DMS 273 treated with DMSO at 0.1 percent for 48 hours (cell line): ENCODE measurements at places on chromosomes 4 and X.

DNA sequence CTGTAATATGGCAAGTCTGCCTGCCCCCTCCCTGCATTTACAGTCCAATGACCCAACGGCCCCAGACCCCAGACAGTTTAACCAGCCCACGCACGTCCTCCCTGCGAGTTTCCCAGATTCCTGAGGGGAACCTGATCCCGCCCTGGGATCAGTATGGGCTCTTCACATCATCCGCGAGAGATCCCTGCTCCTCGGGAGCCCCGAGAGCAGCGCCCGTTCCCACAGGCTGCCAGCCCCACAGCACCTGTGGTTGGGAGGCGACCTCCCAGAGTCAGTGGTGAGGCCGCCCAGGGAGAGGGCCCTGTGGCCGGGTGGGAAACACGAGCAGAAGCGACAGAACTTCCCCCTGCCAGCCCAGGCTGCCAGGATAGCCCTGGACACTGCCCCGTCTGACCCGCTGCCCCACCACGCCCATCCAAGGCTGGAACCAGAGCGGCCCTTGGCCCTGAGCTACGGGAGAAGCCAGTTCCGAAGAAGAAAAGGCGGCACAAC lies 32.8 kb downstream of the TSC22D3 start:
- no peak for DNase-seq

GRCh38 chr4:21320034-21320433 lies 619.8 kb downstream of the PACRGL start:
- DNase-seq = no peak

DNA sequence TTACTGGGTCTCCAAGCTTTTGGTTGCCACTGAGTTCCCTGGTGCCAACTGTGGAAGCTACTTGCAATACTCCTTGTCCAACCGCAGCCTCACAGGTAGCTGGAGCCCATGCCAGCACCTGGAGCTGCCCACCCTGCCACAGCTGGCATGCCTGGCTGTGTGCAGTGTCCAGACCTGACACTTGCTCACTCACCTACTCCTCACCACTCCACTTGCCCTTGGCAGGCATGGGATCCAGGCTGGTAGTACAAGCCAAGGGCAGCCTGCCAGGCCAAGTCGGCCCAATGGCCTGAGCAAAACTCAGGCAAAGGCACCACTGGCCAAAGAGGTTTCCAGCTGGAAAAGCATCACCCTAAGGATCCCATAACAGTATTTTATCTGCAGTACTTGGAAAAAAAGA lies 246.3 kb downstream of the PDGFC start:
- no peak for DNase-seq

GRCh38 chr4:6674500-6675149 lies 19.1 kb upstream of the S100P start:
- no peak for DNase-seq

DNA sequence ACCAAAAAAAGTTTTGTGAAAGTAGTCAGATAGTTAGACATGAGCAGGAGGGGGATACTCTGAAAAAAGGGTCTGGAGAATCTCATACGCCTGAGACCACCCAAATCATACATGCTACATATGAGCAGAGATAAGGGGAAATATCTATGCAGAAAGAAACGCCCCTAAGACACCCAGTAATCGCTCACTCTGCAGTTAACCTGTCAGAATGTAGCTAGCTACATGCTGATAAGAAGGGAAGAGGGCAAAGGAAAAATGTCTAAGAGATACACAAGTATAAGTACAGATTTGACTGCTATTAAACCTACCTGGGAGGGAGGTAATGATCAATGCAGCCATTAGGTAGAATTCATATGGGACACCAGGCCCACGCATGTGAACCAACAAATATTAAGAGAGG lies 1159.5 kb upstream of the PCDH10 start:
- no peak for DNase-seq

GRCh38 chr4:38752372-38752940 lies 30.3 kb downstream of the TLR10 start:
- no peak for DNase-seq

GRCh38 chr4:63315651-63316050 lies 1093.6 kb downstream of the TECRL start:
- no peak for DNase-seq

DNA sequence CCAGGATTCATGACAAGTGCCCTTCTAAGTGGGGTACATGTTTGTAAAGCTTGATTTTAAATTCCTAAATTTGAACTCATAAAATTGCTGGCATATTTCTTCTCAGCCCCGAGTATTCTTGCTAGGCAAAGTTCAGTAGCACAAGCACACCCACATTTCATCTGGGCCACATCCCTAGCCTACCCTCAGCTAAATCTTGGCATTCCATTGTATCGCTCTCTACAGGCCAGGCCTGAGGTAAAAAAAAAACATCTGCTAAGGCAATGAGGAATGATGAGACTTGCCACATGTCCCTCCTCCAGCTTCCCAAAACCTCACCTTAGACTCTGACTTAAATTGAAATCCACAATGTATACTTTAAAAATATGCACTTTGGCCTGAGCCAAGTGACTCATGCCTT lies 51.4 kb upstream of the VCX3B start:
- DNase-seq = no peak

DNA sequence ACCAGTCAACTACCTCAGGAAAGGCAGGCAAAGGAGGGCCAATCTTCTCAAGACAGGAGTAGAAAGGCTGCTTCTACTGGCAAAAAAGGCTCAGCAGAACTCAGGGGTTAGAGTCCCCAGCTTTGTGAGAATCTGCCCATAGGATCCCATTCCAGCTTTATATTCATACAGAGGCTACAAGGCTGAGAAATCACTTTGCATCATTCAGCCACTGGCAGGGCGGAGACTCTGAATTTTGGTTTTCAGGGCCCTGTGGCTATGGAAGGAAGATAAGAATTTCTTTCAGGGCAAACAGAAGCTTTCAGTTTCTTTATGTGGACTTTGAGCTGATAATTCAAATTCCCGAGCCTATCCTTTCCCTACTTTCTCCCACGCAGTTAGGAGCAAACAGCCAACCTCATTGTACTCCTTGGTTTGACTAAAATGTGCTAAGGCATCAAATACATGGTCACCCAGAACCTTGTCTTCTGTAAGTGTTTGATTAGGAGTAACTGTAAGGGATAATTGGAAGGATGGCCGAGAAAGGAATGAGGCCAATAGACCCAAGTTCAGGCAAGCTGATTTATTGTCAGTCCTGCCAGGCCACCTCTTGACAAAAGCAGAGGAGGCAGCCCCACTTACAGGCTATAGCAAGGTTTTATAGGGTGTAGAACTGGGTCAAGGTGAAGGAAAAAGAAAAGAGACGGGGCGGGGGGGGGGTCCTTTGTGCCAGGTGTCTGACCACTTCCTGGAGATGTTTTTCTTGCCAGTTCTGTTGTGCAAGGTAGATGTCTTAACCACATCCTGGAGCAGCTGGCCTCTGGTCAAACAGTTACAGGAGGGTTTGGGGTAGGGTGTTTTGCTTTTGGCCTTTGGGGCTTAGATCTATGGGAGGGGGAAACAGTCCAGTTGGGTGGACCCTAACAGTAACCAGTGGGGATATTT lies 165.3 kb upstream of the PPP1R2C start:
- DNase-seq = no peak

- no peak for DNase-seq
Measured at GRCh38 chr4:30720021-30720660, at the start of gene PCDH7. Gene PCDH7 (plus strand): TSS chr4:30720369. CDS start chr4:30721423, 1,054 bp downstream.

- DNase-seq = peak; percentile 42
Measured at GRCh38 chrX:47358387-47359065, 11.9 kb upstream of the ZNF157 start.

GRCh38 chr4:87025614-87026041 lies 90.8 kb downstream of the AFF1 start:
- DNase-seq = no peak

DNA sequence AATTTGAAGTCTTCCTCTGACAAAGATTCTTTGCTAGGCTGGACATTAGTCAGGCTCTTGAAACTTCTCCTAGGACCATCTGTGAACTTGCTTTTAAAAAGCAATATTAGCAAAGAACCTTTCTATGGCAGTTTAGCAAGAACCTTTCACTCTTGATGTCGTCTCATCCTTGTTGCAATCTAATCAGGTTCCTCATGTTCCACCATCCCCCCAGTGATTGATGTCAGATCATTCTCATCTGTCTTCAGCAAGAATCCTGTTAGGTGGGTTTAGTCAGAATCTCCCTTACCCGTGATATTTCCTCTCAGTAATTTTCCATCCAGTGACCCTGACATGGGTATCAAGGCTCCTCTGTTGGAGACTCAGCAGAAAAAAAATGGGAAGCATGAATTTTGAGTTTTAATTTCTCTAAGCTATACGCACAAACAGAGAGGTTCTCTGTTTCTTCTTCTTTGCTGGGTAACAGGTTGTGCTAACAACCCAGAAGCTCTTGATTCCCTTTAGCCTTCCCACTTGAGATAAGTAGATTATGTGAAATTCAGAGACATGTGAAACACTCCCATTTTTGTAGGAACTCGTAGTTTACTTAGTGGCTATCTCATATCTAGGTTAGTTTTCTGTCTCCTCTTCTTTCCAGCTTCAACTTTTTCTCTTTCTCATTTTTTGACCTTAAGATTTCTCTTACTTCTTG lies 507.4 kb downstream of the C4orf33 start:
- DNase-seq = no peak

- DNase-seq = peak; percentile 18
Measured at GRCh38 chrX:11908371-11908770, 150.3 kb downstream of the MSL3 start.

GRCh38 chrX:17560385-17560784 lies 176.9 kb upstream of the SCML1 start:
- no peak for DNase-seq

DNA sequence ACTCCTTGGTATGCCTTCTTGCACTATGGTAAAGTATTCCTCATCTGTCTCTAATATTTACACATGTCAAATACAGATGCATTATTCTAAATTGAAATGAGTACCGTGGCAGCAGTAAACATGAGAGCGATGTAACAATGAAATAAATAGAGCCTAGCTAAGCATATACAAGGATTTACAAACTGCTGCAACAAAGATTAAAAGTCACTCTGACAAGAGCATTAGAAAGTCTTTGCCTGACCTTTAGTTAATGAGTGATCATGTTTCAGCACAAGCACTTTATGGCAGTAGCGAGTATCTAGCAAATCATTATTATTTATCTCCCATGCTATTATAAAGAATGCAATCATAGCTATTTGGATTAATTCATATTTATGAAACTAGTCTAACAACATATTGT lies 547.0 kb upstream of the NDST4 start:
- no peak for DNase-seq

DNA sequence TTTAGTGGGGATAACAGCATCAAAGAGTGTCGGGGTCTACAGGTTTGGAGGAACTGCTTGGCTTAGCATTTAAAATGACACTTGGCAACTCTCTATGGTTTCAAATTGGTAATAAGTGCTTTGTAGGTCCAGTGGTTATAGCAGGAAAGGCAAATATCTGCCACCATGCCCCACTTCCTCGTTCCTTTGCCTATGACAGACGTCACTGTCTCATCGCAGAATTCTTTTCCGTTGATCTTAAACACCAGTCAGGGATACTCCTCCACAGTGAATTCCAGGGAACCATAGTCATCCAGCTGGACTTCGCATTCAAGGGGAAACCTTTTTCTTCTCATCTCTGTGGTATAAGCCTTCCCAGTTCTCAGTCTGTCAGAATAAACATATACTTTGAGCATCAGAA lies 319.1 kb downstream of the GPAT3 start:
- DNase-seq = no peak

GRCh38 chr4:70000711-70001110 lies 4.9 kb downstream of the STATH start:
- DNase-seq = no peak

- no peak for DNase-seq
Measured at GRCh38 chr4:175953116-175953515, 112.5 kb upstream of the WDR17 start.

DNA sequence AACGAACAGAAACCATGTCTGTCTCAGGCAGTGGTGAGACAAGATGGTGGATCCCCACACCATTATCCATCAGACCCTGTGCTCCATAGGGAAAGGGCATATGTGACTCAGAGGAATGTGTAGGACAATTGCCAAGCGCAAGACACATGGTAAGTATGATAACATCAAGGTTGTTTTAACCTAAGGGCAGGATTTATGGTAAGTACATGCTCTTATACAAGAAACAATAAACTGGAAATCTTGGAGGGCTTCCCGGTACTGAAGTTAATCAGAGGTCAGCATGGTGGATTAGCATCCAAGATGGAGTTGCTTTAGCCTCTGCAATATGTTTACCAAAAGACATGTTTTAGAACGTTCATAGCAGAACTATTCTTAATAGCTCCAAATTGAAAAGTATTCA lies 355.0 kb downstream of the PPP1R2C start:
- DNase-seq = no peak

DNA sequence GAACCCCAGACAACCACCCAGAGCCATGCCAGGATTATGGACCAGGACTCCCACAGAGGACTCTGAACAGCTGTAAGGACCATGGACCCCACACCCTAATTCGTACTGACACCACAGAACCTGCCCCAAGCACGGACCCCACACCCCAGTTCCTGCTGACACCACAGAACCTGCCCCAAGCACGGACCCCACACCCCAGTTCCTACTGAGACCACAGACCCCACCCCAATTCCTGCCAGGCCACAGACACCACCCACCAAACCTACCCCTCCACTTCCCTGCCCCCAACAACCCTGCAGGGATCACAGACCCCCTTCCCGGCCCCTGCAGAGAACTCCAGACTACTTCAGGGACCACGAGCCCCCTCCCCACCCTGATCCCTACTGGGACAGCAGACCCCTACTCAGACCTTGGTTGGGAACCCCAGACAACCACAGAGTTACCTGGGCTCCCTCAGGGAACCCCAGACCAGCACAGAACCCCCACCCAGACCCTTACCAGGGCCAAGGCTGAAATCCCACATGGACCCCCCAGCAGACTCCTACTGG lies 1.4 kb upstream of the DHRSX start:
- no peak for DNase-seq

DNA sequence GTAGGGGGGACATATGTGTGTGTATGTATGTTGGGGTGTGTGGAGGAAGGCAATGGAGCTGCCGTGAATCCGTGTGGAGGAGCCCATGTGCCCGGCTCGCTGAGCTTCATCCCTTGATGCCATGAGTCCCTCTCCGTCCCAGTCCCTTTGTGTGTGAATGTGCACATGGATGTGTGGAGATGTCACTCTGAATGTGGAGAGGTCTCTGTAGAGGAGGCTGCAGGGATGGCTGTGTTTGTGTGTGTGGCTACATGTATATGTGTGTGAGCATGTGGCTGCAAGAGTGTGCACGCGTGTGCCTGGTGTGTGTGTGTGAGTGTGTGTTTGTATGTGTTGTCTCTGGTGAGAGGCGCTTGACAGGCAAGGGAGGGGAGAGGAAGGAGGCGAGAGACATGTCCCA lies 1.3 kb downstream of the DLG3 start:
- DNase-seq = no peak
